ENCODE measurements at places on chromosomes 11 and 22.

DNA sequence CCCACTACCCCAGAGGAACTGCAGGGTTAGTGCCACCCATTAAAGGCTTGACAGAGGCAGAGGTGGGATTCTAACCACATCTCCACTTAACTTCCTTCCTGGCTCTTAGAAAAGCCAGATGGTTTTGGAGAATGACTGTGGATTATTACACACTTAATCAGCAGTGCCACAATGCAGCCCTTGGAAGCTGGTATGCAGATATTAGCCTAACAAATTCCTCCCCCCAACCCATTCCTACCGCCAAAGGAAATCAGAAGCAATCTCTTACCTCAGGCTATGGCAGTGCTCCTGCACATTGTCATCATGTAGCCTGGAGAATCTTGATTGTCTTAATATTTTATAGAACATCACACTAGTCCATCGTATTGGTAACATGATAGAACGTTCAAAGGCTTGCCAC is 23.2 kb upstream of the NRGN start:
- DNase-seq, result peak; percentile 45

DNA sequence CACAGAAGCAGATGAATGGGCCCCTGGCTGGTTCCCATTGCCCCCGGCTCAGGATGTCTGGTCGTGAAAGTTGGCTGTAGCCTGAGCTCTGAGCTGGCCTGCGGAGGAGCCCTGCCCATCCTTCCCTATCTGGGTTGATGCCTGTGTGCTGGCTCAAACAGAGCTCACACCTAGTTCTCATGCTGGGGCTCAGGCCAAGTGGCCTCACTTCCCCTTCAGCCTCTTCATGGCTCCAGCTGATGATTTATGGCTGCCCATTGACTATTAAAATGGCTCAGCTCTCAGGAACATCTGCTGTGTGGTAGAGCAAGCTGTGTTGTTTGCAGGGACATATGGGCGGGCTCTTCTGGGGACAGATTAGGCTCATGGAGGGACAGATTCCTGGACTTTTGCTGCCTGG is 64.7 kb downstream of the ADAMTS15 start:
- no peak for DNase-seq

GRCh38 chr11:126265811-126266210 is 2.9 kb downstream of the SRPRA start:
- no peak for DNase-seq

GRCh38 chr11:82978422-82979099 is 77.0 kb downstream of the DDIAS start:
- DNase-seq, result no peak

- peak; percentile 25 for DNase-seq
Observed at GRCh38 chr11:105297463-105297862, 157.9 kb upstream of the CARD18 start.

DNA sequence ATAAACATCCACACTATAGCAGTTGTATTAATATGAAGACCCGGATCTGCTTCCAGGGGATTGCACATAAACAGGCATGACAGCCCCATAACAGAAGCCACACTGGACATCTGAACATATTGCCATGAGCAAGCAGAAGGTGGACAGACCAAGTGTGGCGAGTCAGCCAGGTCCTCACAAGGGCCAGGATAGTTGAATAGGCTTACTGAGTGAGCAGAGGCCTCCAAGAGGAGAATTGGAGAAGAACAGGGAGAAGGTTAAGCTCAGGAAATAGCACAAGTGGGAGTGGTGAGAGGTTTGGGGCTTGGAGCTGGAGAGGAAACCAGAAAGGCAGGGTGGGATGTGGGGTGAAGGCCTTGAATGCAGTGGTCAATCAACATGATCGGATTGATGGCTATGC is 10.8 kb downstream of the SLC35C1 start:
- DNase-seq, result no peak

DNA sequence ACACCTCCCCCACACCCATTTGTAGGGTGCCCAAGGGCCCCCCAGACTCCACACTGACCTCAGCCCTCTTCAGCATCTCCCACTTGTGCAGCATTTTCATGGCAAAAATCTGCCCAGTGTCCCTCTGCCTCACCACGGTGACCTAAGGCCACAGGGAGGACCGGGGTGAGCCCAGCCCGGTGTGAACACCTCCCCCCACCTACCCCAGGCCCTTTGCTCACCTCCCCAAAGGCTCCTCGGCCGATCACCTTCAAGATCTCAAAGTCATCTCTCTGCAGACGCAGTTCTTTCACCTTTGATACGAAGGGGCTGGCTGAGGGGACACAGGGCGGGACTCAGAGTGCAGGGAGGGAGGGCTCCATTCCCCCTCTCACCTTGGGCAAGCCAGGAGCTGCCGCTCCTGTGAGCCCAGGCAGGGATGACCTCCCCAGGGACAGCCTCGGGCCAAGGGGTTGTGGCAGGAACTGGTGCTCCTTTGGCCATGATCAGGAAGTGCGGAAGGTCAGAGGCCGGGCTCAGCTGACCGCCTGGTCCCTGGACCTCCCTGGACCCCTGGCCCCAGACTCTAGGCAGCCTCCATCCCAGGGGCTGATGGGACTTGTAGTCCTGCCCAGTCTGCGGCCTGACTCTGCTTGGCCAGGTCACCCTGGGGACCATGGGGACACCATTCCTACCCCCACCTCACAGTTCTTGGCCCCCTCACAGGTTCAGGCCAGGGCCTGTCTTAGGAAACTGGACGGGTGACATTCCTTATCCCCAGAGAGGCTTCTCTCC is 2.7 kb downstream of the CDC42BPG start:
- no peak for DNase-seq

DNA sequence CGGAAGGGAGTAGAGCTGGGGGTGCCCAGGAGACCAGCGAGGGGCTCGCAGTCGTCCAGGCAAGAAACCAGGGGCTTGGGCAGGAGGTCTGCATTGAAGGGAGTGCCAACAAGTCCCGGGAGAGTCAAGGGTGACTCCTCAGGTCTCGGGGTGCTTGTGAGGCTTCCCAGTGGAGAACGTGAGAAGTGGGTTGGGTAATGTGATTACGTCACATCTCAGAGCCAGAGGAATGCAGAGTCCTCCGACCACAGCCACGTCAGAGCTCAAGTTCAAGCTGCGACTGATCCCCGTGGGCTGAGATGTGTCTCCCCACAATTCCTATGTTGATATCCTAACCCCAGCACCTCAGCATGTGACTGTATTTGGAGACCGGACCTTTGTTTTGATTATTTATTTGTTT is 89.7 kb upstream of the SHANK2 start:
- DNase-seq, result no peak

- no peak for DNase-seq
Observed at GRCh38 chr11:45853332-45854219, 6.3 kb downstream of the CRY2 start.

DNA sequence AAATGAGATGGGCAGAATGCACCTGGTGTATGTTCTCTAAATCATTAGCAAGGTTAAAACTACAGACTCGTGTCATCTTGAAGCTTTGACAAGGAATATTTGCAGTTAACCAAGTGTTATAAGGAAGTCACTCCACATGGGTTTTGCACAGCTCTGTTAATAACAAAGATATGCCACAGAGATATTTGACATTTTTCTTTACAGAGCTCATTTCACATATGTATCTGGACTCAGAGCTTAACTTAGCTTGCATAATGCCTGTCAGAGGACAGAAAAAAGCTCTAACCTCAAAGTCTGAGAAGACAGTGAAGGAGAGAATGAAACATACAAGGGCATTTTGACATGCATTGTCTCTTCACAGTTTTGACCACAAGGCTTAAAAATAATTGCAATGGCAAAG is 105.5 kb downstream of the C11orf87 start:
- DNase-seq, result no peak

GRCh38 chr11:12755510-12756453 is 81.6 kb downstream of the TEAD1 start:
- no peak for DNase-seq

All from keratinocyte (primary cell).